ENCODE measurements at places on chromosomes 16 and 17.
A peak's percentile ranks its signal among the peaks of the same experiment; 100 is the strongest.

DNA sequence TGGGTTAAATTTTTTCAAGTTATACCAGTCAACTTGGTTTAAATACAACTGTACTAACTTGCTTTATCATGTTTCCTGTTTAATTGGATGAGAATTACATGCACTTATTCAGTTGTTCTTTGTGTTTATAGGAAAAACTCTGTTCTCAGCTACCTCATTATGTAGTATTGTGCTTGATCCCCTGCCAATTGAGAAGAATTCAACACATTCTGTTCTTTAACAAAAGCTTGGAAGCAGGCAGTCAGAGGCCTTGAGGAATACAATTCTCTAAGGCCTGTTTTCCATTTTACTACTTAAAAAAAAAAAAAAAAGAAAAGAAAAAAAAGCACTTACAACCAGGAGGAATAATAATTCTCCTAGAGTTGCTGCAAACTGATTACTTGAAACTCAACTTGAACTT lies 60.6 kb upstream of the CMIP start:
- no peak for DNase-seq

DNA sequence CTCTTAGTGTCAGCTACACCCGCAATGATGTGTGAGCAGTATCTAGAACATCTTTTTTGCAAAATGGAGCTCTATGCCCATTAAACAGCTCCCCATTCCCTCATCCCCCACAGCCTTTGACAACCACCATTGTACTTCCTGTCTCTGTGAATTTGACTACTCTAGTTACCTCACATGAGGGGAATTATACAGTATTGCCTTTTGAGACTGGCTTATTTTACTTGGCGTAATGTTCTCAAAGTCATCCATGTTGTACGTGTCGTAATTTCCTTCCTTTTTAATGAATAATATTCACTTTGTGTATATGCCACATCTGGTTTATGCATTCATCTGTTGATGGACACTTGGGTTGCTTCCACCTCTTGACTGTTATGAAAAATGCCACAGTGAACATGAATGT lies 23.2 kb upstream of the CCL22 start:
- no peak for DNase-seq

DNA sequence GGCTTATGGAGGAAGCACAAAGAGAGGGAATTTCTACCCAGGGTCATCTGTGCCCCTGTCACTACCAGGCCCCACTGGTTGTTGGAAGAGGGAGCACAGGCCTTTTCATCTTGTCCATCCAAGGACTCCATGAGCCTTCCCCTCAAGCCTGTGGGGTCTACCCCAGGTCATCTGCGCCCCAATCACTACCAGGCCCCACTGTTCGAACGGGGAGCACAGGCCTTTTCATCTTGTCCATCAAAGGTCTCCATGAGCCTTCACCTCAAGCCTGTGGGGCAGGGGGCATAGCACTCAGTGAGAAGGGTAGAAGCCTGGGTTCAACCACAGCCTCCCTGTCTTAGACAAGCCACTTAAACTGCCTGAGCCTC lies 101.5 kb upstream of the CDH5 start:
- no peak for DNase-seq

GRCh38 chr16:82880346-82880745 lies 253.6 kb downstream of the CDH13 start:
- no peak for DNase-seq

DNA sequence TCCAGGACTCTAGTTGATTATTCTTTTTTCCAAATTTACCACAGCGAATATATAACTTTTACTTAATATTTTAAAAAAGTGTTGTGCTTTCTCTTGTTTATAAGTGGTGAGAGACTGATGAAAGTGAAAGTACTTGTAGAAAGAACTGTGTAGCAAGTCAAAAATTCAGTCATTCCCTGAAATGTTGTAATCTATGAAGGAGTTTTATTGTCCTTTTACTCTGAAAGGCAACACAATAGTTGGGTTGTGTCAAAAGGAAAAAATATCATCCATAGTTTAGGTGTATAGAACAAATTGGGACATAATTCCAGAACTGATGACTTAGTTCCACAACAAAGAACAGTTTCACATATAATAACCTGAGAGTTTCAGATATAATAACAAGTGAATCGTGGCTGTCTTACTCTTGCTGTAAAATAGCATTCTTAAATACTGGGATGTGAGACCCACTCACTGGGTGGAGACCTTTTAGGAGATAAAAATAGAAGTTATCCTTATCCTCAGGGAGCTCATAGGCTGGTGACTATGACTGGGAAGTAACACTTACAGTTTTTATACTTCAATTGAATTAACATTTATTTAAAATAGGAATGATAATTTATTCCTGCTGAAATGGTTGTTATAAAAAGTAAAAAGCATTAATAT lies 20.6 kb downstream of the CYB5B start:
- DNase-seq = peak; percentile 40

GRCh38 chr17:50544516-50544915 lies 2.5 kb upstream of the SPATA20 start:
- no peak for DNase-seq

DNA sequence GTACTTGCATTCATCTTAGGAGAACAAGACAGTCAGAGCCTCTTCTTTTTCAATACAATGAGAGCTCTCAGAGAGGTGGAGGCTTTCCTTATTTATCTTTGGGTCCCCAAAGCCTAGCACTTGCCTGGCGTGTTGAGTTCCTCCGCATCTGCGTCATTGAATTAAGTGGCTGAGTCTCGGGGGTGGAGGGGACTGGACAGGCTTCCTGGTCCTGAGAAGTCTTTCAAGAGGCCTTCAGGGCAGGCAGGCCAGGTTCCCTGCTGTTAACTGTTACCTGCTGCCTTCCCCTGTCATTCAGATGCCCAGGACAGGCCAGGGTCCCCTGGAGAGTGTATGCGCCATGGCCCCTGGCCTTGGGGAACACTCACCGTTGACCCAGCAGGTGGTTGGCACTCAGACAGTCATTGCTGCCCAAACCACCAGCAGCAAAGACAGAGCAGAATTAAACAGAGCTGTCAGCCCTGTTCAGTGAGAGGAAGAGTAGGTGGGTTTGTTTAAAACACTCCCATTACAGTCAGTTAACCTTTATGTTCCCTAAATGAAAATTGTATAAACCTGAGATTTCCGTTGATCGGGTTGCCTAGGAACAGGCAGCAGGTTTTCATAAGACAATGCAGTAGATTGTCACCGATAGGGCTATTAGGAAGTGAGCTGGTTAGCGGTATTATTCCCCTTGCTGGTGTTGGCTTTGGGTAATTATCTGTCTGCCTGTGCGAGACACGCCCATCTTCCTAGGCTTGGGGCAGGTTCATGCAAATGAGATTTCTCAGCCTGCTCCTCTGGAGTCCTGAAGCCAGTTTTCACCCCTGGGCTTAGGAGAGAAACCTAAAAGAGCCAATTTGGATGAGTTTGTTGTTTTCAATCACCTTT lies 132.7 kb downstream of the CCDC182 start:
- no peak for DNase-seq

DNA sequence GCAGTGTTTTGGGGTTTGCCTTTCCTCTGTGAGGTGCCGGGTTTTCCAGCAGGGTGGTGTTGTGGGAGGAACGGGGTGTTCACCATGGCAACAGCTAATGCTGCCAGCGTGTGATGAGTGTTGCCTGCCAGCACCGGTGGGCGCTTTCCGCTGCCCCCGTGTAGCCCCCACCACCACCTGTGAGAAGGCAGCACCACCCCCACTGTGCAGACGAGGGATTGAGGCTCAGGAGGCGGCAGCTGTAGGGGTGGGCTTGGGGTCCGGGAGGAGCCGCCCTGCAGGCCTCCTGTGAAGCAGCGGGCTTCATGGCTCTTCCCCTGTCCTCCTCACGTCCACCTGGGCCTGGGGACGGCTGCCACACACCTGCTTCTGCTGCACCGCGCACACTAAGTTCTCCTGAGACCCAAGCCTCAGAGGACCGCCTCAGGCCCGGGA lies 5.2 kb downstream of the RAB40C start:
- no peak for DNase-seq

GRCh38 chr17:29706045-29706431 lies 83.3 kb upstream of the CORO6 start:
- DNase-seq = no peak

DNA sequence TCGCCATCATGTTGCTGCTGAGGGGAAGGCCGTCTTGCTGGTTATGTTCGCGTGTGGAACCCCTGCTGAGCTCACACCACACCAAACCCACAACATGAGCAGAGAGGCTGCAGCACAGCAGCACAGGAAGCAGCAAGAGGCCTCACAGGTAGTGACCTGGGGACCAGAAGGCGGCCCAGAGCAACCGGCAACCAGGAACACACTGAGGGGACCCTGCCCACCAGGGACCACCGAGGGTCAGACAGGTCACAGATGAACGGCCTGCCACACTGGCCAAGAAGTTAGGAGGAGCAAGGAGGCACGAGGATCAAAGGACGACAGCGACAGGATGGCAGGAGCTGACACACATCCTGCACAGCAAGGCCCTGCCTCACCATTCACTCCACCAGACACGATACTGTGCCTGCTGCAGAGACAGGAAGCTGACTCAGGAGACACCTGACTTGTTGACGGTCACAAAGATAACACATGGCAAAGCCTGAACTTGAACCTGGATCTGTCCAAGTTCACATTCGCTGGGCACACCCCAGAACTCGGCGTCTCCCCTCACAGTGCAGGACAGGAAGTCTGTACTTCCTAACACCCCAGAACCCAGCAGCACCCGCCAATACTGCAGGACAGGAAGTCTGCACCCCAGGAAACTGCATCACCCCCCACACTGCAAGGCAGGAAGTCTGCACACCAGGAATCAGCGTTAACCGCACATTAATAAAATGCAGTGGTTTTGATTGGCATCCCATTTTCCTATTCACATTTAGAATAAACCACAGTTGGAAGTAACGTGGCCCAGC lies 98.5 kb downstream of the ZNF778 start:
- DNase-seq = peak; percentile 97

DNA sequence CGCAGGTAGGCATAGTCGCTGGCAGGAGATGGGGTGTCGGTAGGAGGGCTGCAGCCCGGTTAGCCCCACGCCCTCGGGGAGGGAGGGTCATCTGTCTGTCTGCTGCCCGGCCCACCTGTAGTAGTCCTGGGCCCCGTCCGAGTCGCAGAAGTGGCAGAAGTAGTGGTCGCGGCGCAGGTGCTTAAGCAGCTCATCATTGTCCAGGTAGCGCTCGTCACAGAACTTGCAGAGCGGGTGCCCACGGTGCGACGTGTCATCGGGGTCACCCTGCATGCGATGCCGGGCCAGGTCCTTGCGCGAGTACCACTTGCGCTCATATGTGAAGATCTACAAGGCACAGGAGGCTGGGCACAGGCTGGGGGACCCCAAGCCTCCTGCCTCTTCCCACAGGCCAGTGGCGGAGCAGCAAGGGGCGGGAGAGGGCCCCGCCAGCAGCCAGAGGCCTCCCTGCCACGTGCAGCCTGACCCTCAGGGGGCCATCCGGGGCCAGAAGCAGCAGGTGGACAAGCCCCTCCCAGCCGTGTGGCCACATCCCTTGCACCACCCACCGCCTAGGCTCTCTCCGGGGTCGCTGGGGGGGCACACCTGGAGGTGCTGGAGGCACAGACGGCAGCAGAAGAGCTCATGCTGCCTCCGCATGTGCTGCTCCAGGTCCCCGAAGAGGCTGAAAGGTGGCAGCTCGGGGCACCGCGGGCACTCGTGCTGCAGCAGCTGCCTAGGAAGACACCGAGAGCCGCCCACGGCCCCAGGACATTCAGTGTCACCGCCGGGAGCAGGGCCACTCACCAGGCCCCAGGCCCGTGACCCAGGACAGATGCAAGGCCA lies 7.0 kb downstream of the ZNF598 start:
- no peak for DNase-seq

DNA sequence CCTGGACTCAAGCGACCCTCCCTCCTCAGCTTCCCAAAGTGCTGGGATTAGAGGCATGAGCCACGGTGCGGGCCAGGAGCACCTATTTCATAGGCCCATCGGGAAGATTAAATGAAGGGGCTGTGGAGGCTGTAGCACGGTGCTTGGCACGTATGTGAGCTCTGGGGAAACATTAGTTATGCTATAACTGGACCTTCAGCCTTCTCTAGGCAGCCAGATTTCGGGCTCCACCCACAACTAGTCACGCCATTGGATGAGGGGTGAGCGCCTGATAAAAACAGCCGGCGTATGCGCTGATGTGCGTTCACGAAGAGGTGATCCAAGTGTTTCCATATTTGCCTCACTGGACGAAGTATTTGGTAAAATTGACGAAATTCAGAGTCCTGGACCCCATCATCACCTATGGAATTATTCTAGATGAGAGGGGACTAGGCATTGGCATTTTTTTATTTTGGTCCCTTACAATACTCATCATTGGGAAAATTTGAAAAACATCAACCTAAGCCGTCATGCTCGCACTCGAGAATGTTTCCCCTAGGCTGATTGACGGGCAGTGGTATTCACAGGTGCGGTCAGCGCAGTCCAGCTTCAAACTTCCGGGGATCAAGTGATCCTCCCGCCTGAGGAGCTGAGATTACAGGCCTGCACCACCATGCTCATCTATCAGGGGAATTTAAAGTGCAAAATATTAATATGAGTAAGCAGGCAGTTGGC lies 1.8 kb upstream of the ANKRD11 start:
- DNase-seq = no peak

DNA sequence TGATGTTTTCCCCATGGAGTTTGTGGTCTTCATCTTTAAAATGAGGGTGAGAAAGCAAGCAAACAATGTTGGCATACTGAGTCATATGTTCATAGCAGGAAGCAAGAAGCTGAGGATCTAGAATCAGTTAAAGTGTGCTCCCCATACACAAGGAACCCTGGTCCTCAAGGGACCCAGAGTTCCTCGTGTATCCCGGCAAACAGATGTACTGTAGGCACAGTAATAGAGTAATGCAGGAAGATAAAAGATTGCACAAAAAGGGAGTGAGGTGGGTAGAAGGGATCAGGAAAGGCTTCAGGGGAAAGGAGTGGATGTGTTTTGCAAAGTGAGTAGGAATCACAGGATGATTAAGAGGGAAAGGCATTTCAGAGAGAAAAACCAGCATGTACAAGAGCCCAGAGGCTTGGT lies 412.3 kb upstream of the CDH11 start:
- DNase-seq = peak; percentile 30

GRCh38 chr16:87239545-87239944 lies 77.6 kb downstream of the C16orf95 start:
- no peak for DNase-seq
